ENCODE measurements at places on chromosomes 11 and 22.
A peak's percentile ranks its signal among the peaks of the same experiment; 100 is the strongest.

DNA sequence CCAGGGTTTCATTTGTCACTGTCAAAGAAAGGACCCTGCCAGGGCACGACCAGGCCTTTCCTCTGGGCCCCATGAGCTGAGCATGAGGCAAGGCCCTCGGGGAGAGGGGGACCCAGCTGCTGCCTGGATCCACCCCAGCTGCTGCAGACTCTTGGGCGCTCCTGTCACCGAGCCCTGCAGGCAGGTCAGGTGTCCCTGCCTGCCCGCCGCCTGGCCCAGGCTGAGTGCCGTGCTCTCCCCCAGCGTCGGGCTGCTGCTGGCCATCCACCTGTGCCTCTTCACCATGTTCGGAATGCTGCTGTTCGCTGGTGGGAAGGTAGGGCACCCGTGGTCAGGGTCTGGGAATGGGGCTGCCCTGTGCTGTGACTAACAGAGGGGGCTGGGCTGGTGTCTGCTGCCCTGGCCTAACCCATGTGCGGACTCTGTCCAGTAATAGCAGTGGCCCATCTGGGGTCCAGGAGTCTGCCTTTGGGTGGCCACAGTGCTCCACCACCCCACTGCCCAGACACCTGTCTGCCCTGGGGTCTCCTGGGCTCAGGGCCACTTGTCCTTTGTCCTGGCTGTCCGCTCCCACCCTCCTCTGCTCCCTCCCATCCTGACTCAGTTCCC lies 15.0 kb downstream of the TPCN2 start:
- DNase-seq = no peak

DNA sequence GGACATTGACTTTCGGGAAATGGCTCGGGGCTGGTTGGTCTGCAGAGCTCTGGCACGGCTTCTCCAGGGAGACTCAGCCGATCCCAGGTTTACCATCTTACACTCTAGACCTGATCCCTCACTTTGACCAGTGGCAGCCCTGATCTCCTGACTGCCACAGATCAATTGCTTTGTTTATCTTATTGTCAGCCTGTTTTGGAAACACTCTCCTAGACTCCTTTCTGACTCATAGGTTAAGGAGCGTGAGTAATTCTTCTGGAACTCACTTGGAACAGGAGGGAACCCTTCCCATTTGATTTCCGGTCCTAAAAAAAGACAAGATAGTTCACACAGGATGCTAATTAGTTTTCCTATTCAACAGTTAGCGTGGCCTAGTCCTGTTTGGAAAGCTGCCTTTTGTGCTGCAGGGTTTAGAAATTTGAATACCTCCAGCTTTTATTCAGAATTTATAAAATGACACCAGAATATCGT lies 16.0 kb upstream of the BMAL1 start:
- no peak for DNase-seq

- DNase-seq = no peak
Measured at GRCh38 chr11:91608677-91609076, 615.9 kb upstream of the FAT3 start.

DNA sequence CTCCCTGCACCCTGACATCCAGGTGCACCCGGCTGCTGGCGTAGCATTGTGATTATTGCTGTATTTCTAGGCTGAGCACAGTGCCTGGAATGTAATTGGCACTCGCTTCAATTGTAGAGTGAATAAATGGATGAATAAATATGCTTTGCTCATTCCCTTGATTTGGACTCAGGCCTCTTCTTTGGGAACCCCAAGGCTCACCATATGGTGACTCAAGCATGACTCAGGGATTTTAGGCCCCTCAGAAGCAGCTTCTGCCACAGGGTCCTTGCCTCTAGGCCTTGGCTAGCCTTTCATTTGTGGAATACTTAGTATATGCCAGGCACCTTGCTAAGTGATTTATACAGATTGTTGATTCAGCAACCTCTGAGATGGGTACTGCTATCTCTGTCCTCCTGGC lies 78.9 kb downstream of the GRIK4 start:
- DNase-seq = no peak

GRCh38 chr11:114622858-114623257 lies 27.3 kb upstream of the NXPE4 start:
- no peak for DNase-seq

GRCh38 chr22:36367066-36367465 lies 20.7 kb downstream of the MYH9 start:
- no peak for DNase-seq

GRCh38 chr11:78274739-78275138 lies 86.0 kb downstream of the USP35 start:
- DNase-seq = no peak

- DNase-seq = no peak
Measured at GRCh38 chr11:126136507-126136906, 73.8 kb upstream of the CDON start.

- DNase-seq = peak; percentile 10
Measured at GRCh38 chr11:116312570-116313391, 460.0 kb downstream of the BUD13 start.

GRCh38 chr11:117265745-117266144 lies 25.4 kb upstream of the BACE1-AS start:
- no peak for DNase-seq

DNA sequence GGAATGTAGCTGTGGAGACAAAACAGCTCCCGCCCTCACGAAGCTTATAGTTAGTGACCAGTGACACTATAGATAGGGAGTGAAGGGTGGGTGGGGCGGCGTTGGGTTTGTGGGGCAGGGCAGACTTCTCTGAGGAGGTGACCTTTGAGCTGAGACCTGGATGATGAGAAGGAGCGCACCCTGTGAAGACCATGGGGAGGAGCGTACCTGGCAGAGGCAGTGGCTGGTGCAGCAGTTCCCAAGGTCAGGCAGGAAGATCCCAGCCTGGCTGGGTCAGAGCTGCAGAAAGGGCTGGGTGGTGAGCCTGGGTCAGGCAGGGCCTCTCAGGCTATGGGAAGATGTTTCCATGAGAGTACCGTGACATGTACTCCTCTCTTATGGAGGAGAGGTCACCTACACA lies 135.0 kb upstream of the RCN1 start:
- DNase-seq = no peak

GRCh38 chr22:46061501-46062231 lies 84.7 kb upstream of the WNT7B start:
- no peak for DNase-seq

- no peak for DNase-seq
Measured at GRCh38 chr11:59706518-59707285, 6.9 kb downstream of the OR10V1 start.

GRCh38 chr11:80990885-80991284 lies 1550.1 kb upstream of the TENM4 start:
- DNase-seq = no peak

- no peak for DNase-seq
Measured at GRCh38 chr11:29351301-29351873, 665.4 kb downstream of the KCNA4 start.

GRCh38 chr22:50323900-50324299 lies 2.9 kb downstream of the DENND6B start:
- no peak for DNase-seq

DNA sequence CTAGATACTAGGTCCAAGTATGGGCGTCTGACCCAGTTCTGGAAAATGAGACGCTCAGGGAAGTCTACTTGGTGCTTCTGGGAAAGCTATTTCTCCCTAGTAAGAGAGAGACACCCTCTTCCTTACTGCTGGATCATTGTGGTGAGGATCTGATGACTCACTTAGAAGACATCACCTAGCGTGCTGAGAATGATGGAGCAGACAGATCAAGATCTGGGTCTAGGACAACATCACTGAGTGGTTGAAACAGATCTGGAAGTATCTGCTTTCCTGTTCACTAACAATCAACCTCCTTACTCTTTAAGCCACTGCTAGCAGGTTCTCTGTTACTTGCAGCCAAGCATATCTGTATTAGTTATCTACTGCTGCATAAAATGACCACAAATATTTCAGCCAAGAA lies 38.3 kb upstream of the HMGXB4 start:
- no peak for DNase-seq

- no peak for DNase-seq
Measured at GRCh38 chr11:32575070-32575469, 8.6 kb upstream of the EIF3M start.

DNA sequence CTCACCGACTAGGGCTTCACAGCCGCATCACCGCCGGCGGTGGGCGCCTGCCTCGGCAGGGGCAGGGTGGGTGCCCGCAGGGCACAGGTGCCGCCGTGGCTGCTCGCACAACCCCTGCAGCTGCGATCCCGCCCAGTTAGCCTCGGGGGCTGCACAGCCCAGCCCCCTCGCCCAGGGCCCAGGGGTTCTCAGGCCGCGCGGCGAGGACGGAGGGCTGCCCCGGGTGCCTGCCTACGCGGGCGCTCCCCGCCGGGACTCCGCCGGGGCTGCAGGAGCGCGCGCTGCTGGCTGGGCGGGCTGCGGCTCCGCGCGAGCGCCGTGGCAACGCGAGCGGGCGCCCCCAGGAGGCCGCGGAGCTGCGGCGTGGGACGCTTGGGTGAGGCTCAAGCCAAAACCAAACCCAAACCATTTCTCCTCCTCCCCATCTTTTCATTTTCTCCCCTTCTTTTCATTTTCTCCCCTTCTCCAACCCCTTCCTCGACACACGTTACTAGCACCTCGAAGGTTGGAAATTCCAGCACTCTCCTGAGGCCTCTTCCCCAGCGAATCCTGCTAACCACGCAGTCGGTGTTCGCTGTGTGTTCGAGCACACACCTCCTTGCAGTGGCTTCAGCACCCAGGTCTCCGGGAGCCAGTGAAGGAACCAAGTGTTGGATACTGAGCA lies at the start of gene MICAL3:
MICAL3 (minus strand) TSS at position 286 of the 664 bp plus-strand sequence. CDS start 117,749 bp downstream, outside the sequence.
- no peak for DNase-seq

GRCh38 chr22:28397306-28397705 lies 282.3 kb downstream of the TTC28 start:
- no peak for DNase-seq

Measured in right renal pelvis (tissue), 4 donors.